Activated naive CD4-positive, alpha-beta T cell treated with Interleukin-2 at 50 U/mL for 16 hours (primary cell): ENCODE measurements at places on chromosomes 5 and 9.

GRCh38 chr9:137286975-137287383 is 9.5 kb downstream of the TOR4A start:
- no peak for DNase-seq

DNA sequence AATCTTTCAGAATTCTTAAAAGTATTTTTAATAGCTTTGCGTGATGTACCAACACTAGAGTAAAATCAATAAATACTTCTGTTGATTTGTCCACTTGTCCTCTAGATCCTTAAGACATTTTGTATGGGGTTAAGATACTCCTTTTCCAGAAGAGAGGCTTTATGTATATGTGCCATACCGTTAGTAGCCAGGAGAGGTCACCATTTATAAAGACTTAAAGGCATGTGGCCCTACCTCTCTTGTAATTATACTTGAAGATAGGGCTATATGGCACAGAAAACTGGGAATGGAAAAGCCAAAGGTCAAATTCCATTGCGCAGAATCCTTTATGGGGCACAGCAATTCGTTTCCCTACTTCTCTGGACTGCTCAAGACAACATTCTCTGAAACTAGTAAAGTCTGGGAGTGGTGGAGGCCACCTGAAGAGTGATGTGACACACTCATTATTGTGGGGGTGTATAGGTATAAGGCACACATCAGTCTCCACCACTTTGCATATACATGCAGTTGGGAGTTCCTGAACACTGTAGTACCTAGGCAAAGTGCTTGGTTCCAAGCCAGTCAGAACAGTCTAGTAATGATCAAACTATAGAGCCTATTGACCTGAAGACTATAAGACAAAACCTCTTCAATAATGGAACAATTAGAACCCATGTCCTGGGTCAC is 140.1 kb upstream of the FBXL17 start:
- no peak for DNase-seq

GRCh38 chr9:94973451-94973941 is 247.0 kb downstream of the AOPEP start:
- DNase-seq: no peak

- DNase-seq: no peak
These were observed 612.0 kb upstream of the CLINT1 start for GRCh38 chr5:158470764-158471534.

DNA sequence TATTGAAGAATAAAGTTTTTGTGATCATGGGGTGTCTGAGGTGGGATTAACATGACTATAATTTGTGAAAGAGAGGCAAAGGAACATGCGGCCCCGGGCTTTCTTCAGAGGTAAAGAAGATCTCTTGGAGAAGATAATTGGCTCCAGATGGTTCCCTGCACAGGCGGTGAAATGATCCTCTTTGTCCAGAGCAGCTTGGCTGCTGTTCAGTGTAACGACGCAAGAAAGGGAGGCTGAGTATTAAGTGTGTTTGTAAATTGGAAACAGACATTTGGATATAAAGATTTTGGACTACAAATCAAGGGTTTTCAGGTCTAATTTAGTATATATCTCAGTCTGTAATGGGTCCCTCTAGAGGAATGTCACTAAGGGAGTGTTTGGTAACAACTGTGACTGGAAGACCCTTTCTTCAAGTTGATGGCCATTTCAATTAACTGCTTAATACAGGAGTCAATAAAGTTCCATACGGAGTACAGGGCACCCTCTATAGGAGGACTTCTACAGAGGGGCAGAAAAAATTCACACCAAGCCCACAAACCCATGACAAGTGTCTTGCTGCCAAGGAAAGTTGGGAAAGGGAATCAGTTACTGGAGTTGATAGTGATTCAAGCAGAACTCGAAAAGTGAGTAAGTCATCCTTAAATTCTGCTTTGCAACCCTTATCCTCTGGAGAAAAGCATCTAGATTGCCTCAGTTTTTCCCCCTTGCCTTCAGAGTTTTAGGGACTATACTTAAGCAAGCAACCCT is 4.1 kb downstream of the EQTN start:
- no peak for DNase-seq

DNA sequence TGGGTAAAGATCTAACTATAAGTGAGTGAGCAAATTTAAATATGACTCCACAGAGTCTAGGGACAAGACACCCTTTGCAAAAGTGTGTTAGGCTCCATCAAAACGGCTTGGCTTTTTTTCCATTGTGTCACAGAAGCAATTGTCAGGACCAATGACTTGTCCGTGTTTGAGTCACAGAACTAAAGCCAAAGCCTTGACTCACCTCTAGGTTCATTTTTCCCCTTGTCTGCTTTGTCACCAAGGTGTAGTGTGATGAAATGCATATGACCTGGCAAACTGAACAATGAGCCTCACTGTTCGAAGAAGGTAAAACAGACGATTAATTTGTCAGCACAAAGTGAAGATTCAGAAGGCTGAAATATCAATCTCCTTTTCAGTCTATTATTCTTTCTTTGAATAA is 331.0 kb downstream of the GLIS3 start:
- DNase-seq: no peak

DNA sequence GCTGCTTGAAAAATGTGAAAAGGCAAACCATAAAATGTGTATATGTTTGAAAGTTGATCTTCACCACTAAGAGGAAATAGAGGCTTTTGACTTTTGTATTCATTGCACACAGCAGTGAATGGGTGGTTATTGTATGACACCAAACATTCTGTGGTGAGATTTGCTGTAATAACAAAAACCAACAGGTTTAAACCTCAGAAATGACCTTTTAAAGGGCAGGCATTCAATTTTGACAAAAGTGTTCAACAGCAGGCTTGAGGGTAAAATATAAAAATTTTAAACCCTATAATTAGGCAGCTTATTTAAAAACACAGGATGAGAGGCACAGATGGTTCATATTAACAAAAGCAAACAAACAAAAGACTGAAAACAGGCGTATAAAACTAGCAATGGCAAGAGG is 128.1 kb upstream of the NUDT12 start:
- DNase-seq: no peak

GRCh38 chr5:123482258-123482657 is 29.7 kb upstream of the CSNK1G3 start:
- DNase-seq: no peak

- DNase-seq: no peak
These were observed 26.8 kb downstream of the GRIA1 start for GRCh38 chr5:153517241-153517611.

- no peak for DNase-seq
These were observed 302.7 kb upstream of the RGMB start for GRCh38 chr5:98470747-98471146.

DNA sequence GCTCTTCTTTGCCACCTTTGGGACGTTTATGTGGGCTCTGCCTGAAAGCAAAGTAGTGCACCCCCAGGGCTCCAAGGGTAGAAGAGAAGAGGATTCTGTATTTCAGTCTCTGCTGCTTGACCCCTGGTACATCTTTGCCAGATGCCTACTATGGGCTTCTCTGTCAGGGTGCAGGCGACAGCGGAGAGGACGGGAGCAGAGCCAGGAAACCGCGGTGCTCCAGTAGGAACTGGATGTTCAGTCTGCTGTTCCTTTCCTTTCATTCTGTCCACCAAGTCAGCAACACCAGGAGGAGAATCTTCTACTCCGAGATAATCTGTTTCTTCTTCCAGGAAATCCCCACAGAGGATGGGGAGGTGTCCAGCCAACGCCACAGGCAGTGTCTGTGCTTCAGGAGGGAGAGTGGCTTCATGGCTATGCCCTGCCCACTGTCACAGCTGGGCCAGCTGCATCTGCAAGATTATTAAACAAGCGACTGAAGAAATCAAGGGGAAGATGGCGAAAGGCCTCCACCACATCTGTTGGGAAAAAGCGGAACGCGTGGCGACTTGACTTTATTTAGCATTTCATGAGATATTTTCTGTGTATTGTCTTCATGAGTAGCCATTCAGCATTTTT is 398.3 kb downstream of the IRX1 start:
- no peak for DNase-seq

- no peak for DNase-seq
These were observed 4.5 kb downstream of the ELAVL2 start for GRCh38 chr9:23821375-23822181.

- no peak for DNase-seq
These were observed 100.2 kb upstream of the GNA14 start for GRCh38 chr9:77748214-77748772.

- DNase-seq: peak; percentile 55
These were observed 15.1 kb downstream of the GPSM1 start for GRCh38 chr9:136342181-136343120.

DNA sequence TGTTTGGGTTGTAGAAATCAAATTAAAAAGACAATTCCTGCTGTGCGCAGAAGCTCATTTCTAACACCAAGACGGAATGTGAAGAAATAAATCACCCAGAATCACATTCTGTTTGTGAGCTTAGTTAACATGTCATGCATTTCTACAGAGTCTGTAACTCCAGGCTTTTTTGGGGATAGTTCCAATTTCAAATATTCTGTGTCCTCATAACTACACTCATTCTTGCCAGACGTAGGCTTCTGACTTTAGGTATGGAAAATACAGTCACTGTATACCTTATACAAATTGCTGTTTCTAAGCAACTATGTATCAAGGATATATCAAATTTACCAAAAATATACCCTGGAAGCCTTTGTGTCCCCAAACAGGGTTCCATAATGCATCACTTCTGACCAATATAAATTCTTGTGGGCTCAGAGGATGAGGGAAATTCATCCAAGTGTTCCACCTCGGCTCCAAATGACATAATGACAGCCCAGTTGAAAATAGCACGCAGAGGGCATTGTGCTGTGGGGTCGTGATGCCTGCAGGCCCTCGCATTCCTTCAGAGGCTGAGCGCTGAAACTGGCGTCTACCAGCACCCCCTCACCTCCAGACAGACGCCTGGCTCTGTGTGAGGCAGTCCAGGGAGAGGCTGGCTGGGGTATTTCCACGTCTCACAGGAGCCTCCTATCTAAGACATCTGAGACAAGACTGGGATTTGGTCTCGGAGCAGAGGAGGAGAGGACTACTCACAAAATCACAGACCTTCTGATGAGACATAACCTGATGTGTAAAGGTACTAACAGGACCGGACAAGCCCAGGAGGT is 79.8 kb downstream of the KLF4 start:
- no peak for DNase-seq

DNA sequence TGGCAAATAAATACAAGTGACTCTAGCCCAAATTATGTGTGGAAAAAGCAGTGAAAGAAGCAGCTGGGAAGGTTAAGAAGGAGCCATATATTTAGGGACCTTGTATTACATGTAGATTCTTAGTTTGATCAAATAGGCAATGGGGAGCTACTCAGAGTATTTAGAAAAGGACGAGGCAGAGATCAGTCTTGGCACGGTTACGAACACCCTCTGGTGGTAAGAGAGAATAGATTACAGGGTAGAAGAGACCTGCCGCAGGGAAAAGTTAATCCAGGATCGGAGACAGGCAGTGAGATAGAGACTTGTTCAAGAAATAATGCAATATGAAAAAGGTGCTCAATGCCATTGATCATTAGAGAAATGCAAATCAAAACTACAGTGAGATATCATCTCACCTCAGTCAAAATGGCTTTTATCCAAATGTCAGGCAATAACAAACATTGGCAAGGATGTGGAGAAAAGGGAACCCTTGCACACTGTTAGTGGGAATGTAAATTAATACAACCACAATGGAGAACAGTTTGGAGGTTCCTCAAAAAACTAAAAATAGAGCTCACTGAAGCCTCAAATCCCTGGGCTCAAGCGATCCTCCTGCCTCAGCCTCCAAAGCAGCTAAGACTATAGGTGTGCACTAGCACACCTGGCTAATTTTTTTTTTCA is 12.0 kb downstream of the INIP start:
- DNase-seq: no peak

DNA sequence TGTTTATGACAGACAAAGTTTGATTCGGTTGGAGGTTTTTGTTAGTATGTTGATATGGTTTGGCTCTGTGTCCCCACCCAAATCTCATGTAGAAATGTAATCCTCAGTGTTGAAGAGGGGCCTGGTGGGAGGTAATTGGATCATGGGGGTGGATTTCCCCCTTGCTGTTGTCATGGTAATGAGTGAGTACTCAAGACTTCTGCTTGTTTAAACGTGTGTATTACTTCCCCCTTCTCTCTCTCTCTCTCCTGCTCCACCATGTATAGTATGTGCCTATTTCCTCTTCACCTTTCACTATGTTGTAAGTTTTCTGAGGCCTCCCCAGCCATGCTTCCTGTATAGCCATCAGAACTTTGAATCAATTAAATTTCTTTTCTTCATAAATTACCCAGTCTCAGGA is 415.1 kb downstream of the HCN1 start:
- DNase-seq: no peak

DNA sequence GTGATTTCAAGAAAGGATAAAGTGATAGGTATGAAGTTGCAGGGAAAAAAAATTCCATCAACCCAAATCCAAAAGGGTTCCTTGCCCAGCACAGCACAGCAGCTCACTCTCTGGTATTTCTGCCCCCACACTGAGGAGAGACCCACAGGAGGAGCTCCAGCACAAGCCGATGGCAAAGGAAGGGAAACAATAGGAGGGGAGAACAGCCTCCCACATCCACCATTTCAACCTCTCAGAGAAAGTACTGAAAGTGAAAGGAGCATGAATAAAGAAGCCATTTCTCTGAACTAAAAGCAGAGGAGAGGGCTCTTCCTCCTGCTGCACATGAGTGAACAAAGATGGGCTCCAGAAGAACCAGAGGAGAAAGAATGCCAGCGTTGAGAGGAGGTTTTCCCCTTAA is 54.9 kb upstream of the ZSWIM6 start:
- DNase-seq: no peak

DNA sequence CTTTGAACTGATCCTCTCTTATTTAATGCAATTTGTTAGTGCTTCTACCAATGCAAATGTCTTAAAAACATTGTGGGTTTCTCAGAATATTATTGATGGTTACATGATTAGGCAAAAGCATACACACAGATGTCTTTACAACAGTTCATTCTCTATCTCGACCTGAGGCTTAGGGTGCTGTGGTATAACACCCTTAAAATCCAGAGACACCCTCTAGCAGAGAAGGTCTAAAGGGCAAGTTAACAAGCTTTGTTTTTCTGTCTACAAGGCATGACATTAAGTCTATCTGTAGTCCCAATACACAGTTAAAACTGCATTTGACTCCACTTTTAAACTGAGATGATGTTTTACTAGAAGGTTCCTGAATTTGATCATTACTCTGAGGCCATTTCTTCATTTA is 518.7 kb upstream of the MEF2C start:
- DNase-seq: no peak

DNA sequence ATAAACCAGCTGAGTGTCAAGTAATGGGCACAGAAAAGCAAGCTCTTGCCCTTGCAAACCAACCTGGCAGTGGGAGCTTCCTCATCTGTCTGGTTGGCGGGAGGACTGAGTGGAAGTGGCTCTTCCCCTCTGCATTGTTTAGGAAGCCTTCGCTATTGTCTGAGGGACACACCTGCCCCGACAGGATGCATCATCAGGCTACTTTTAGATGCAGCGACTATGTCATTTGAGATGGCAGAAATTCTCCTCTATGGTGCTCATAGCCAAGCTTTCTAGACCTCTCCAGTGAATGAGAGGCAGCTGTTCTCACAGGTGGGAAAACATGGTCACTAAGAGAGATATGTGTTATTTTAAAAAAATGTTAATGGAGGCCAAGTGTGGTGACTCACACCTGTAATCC is 104.0 kb downstream of the DOCK8 start:
- DNase-seq: no peak

GRCh38 chr9:37342895-37343294 is 79.6 kb upstream of the GRHPR start:
- no peak for DNase-seq
